ENCODE measurements at places on chromosomes 4 and X.

- no peak for DNase-seq
Observed at GRCh38 chrX:13547671-13548070, 21.7 kb upstream of the EGFL6 start.

- DNase-seq: no peak
Observed at GRCh38 chr4:98510757-98511517, 147.5 kb downstream of the TSPAN5 start.

GRCh38 chr4:123260653-123261052 lies 135.9 kb upstream of the SPRY1 start:
- DNase-seq: no peak

- no peak for DNase-seq
Observed at GRCh38 chr4:6529021-6529420, 46.0 kb upstream of the MAN2B2 start.

GRCh38 chrX:100328351-100328750 lies 81.7 kb downstream of the PCDH19 start:
- DNase-seq: no peak

GRCh38 chr4:99362768-99363167 lies 10.2 kb upstream of the ADH1C start:
- DNase-seq: no peak

DNA sequence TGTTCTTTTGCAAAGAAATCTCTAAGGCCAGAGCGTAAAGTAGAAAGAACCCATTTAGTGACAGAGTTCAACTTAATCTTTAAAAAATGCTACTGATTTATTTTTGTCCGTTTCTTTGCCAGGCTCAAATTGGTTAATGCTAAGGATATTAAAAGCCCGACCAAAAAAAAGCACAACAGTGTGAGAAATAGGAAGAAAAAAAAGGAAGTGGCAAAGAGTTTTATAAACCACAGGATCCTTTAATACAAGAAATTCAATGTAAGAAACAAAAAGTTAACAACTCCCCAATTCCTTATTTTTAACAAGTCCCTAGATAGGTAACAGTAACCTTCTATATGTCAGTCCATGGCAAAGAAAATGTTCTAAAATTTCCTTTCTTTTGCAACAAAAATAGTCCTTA lies 480.4 kb downstream of the ACTRT1 start:
- no peak for DNase-seq

GRCh38 chr4:57404483-57404882 lies 294.3 kb upstream of the IGFBP7 start:
- no peak for DNase-seq

DNA sequence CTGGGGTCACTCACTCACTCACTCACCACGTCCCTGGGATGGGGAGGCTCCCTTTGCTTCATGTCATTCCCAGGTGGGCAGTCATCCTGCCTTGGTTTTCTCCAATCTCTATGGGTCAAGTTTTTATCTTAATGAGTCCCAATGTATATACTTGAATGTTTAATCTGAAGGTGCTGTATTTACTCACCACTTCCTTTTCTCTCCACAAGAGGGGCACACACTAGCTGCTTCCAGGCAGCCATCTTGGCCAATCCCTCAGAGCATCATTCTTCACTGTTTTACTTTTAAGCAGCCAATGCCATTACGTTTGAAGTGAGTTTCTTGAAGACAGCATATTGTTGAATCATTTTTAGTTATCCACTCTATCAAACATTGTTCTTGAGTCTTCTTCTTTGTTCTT lies 153.4 kb upstream of the ARSJ start:
- no peak for DNase-seq

- no peak for DNase-seq
Observed at GRCh38 chrX:123878252-123878721, 18.4 kb downstream of the XIAP start.

DNA sequence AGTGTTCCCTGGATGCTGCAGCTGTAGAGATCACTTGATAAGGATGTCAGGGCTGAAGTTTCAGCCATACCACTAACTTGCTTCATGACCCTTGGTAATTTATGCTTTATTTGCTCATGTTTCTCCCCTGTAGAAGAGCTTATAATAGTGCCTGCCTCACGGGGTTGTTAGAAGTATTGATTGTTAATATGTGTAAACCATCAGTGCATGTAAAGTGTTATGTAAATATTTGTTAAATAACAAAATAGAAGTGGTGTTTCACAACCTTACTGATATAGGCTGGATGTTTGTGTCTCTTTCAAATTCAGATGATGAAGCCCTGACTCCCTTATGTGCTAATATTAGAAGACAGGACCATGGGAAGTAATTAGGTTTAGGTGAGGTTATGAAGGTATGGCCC lies 1.5 kb upstream of the CXCL2 start:
- DNase-seq: no peak

DNA sequence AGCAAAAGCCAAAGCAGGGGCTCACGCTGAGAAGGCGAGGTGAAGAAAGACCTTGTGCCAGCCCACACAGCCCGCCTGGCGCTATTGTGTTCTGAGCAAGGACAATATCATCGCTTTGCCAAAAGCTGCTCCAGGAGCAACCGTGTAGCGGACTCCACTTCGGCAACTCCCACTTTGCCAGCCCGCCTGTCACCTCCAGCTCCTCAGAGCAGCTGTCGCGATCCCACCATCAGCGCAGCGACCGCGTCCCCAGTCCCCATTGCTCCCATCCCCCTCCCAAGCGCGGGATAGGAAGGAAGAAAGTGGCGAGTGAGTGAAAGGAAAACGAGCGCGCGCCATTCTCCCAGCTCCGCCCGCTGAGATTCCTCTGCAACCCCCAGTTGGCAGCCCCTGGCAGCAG lies 759 bp downstream of the ZC4H2 start:
- peak; percentile 2 for DNase-seq

- DNase-seq: peak; percentile 3
Observed at GRCh38 chrX:74421036-74421739, at the start of gene SLC16A2. Gene SLC16A2, plus strand, starts transcription at chrX:74421493. Its CDS starts 145 bp downstream, at chrX:74421638.

GRCh38 chrX:2697741-2698299 lies 6.7 kb downstream of the CD99 start:
- DNase-seq: no peak

GRCh38 chr4:170666909-170667308 lies 577.2 kb upstream of the AADAT start:
- DNase-seq: no peak

GRCh38 chrX:136646602-136647239 lies 1.2 kb upstream of the CD40LG start:
- DNase-seq: no peak

GRCh38 chrX:68696267-68696990 lies 49.0 kb downstream of the STARD8 start:
- no peak for DNase-seq

DNA sequence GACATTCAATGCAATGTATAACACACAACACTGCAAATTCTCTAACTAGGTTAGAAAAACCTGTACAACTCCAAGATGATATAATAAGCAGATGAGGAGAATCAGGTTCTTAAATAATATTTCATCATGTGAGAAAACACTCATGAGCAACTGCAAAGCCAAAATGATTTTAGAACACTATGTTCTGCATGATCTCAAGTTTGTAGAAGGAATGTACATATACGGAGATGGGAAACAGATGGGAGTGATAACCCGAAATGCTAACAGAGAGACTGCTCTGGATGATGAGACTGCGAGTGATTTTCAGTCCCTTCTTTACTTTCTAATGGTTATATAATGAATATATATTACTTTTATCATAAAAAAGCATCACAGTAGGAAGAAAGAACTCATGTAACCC lies 80.9 kb downstream of the PCYT1B start:
- no peak for DNase-seq

DNA sequence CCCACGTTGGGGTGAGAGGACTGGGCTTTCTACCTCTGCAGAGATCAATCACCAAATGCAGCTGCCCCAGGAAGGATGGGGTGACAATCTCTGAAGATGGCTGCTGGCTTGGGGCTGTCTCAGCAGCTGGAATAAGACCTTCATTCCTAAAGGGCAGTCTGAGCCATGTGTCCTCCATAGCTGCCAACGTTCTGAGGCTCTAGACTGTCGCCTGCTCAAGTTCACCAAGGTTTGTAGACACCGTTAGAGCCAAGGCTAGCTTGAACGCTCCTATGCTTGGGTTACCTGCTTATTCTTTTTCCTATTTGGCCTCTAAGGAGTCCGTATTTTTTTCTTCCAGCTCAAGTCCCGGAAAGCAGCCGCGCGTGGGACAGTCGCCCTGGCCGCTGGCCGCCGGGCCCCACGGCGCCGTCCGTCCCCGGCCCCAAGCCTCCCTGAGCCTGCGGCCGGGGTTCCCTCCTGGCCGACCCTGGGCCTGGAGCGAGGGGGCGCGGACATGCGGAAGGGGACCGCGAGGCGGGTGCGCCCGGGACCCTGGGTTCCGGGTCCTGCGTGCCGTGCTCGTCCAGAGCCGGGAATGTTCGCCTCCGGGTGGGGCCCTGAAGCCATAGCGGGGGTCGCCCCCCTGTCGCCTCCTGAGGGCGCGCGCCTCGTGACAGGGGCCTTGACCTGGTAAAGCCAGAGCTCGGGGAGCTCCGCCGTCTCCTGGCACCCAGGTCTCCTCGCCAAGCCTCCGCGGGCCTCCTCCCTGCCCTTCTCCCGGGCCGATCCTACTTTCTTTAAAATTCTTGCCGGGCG lies 23.3 kb downstream of the MRFAP1 start:
- no peak for DNase-seq

DNA sequence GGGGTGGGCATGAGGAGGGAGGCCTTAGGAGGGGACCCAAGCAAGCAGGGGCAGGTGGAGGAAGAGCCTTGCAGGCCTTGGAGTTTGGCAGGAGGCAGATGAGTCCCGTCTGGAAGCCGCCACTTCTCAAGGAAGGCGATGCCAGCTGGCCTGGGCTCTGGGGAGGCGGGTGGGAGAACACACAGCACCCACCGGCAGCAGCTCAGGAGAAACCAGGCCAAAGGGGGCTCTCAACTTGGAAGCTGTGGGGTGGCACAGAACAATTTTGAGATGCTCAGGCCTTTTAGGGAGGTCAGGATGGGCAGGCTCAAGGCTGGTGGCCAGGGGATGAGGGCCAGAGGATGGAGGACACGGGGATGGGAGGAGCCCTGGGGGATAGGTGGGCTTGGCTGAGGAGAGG lies 11.6 kb upstream of the DUSP9 start:
- DNase-seq: no peak

DNA sequence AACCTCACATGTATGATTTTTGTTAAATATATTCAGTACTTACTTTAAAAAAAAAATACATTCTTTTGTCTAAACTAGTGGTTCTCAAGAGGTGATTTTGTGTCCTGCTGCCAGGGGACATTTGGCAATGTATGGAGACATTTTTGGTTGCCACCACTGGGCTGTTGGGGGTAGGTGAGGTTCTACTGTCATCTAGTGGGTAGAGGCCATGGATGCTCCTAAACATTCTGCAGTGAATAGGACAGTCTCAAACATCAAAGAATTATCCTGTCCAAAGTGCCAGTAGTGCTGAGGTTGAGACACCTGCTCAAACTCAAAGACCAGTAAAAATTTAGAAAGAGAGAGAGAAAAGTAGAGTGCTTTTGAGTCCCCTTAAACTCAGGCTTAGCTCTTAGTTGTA lies 32.9 kb upstream of the PGM2 start:
- DNase-seq: no peak

- DNase-seq: no peak
Observed at GRCh38 chr4:168021666-168022065, 70.7 kb upstream of the ANXA10 start.

DNA sequence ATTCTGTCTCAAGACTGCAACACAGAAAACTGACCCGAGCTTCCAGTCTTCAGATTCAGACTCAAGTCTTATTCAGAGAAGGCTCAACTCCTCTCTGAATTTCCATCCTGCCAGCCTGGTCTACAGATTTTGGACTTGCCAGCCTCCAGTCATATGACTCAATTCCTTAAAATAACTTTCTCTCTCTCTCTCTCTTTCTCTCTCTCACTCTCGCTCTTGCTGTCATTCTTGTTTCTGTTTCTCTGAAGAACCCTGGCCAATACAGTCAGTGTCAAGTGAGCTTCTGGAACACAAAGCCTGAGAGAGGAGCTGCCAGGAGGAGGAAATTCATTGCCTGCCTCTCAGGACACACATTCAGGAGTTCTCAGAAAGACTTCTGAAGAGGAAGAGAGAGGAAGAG lies 154.9 kb downstream of the PARM1 start:
- DNase-seq: no peak

Measured in activated T-cell treated with anti-CD3 and anti-CD28 coated beads for 1 hour (primary cell).